ENCODE measurements at places on chromosomes 3 and 15. TPM values are rescaled to one million over a fixed set of nuclear protein-coding genes. Genes with fewer than 3 reads are reported as not detected.

DNA sequence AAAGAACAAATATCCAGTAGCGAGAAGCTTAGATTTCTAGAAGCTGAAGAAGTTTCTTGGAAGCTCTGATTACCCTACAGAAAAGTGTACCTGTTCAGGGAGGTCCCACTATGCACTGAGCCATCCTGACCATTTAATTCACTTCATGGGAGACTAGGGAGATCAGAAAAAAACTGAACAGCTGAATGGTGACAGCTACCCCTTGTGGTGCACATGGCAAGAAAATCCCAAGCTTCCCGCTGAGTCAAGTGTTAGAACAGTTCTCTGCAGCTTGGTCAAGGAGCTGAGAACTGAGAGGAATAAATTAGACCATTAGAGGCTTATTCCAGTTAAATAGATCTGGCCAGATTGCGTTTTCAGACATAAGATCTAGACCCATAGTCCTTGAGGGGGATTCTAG lies 197.2 kb upstream of the VEPH1 start:
- no peaks in the 10 kb centered on the region for H3K27me3 ChIP-seq
- H3K4me3 ChIP-seq, result no peak overlapping the region
- H3K27ac ChIP-seq, result no peak overlapping the region
- no peaks in the 10 kb centered on the region for H3K36me3 ChIP-seq
- H3K4me1 ChIP-seq, result no peaks in the 10 kb centered on the region
- no peak for DNase-seq

- H3K4me1 ChIP-seq, result no peaks in the 10 kb centered on the region
- no peak overlapping the region for H3K27ac ChIP-seq
- H3K27me3 ChIP-seq, result no peaks in the 10 kb centered on the region
- no peak for DNase-seq
Observed at GRCh38 chr3:24287755-24288450, 206.7 kb downstream of the THRB start.

- no peaks in the 10 kb centered on the region for H3K27me3 ChIP-seq
- DNase-seq, result no peak
- no peak overlapping the region for H3K4me3 ChIP-seq
- H3K4me1 ChIP-seq, result peaks cover 8% of the 10 kb centered on the region
- no peaks in the 10 kb centered on the region for H3K36me3 ChIP-seq
- no peak overlapping the region for H3K27ac ChIP-seq
Observed at GRCh38 chr15:70605606-70606410, 157.6 kb downstream of the UACA start.

DNA sequence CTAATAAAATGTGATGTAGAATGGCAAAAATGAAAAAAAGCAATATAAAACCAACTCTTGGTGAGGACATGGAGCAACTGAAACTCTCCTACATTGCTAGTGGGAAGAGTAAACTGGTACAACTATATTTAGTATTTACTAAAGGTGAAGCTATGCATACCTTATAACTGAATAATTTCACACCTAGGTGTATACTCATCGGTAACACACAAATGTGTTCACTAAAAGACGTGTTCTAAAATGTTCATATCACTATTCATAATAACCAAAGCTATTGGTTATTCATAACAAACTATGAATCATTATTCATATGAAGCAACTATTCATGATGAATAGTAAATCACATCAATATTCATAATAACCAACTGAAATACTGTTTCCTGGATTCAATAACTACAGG lies 1030.3 kb downstream of the ROBO2 start:
- no peaks in the 10 kb centered on the region for H3K36me3 ChIP-seq
- no peak for DNase-seq
- H3K27ac ChIP-seq, result no peak overlapping the region
- no peak overlapping the region for H3K4me3 ChIP-seq
- no peaks in the 10 kb centered on the region for H3K4me1 ChIP-seq
- no peaks in the 10 kb centered on the region for H3K27me3 ChIP-seq

DNA sequence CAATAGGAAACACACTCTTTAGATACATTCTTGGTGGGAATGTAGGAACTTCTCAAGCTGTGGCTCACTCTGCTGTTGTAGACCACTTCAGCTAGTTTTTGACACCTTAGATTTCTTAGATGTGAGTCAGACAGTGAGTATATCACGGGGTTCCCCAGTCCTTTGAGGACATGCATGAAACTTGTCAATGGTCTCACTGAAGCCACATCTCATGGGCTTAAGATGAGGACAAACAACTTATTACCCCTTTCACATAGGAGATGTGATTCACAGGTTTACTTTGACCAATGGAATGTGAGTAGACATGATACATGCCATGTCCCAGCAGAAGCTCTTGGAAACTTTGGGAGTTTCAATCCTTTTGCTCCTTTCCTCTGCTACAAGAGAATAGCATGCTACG lies 325.5 kb downstream of the CHST2 start:
- H3K27me3 ChIP-seq, result no peaks in the 10 kb centered on the region
- H3K27ac ChIP-seq, result no peak overlapping the region
- H3K36me3 ChIP-seq, result no peaks in the 10 kb centered on the region
- DNase-seq, result no peak
- no peak overlapping the region for H3K4me3 ChIP-seq

- H3K27ac ChIP-seq, result no peak overlapping the region
- no peak for DNase-seq
- H3K36me3 ChIP-seq, result no peaks in the 10 kb centered on the region
- H3K4me3 ChIP-seq, result no peak overlapping the region
- no peaks in the 10 kb centered on the region for H3K27me3 ChIP-seq
- H3K4me1 ChIP-seq, result no peaks in the 10 kb centered on the region
Observed at GRCh38 chr3:89364314-89364713, 256.9 kb downstream of the EPHA3 start.

DNA sequence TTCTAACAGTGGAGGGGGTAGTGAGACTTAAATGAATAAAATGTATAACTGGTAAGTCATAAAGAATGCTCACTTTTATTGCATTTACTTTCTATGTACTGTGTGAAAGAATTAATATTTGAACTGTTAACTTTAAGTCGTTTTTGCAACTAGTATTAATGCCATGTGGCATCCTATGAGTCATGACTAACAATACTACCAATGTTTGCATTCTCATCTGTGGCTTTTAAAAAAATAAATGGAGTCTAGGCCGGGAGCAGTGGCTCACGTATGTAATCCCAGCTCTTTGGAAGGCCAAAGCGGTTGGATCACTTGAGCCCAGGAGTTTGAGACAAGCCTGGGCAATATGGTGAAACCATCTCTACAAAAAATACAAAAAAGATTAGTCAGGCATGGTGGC lies 5.2 kb downstream of the C3orf49 start:
- no peak overlapping the region for H3K4me3 ChIP-seq
- no peaks in the 10 kb centered on the region for H3K27me3 ChIP-seq
- no peaks in the 10 kb centered on the region for H3K4me1 ChIP-seq
- H3K36me3 ChIP-seq, result no peaks in the 10 kb centered on the region

GRCh38 chr15:39801641-39802309 lies 19.1 kb upstream of the FSIP1 start:
- no peak overlapping the region for H3K27ac ChIP-seq
- H3K36me3 ChIP-seq, result no peaks in the 10 kb centered on the region
- H3K4me3 ChIP-seq, result no peak overlapping the region

Gene ACSBG1
- 0.13 TPM for total RNA-seq

Gene ANKUB1
- total RNA-seq, result not detected

Gene SKOR1
- total RNA-seq, result 0.57 TPM
